ENCODE measurements at places on chromosomes 7 and 10.

- no peak for DNase-seq
These were observed 54.8 kb upstream of the ECHDC3 start for GRCh38 chr10:11687357-11687771.

- no peak for DNase-seq
These were observed 429.7 kb downstream of the ARL4A start for GRCh38 chr7:13117103-13117502.

DNA sequence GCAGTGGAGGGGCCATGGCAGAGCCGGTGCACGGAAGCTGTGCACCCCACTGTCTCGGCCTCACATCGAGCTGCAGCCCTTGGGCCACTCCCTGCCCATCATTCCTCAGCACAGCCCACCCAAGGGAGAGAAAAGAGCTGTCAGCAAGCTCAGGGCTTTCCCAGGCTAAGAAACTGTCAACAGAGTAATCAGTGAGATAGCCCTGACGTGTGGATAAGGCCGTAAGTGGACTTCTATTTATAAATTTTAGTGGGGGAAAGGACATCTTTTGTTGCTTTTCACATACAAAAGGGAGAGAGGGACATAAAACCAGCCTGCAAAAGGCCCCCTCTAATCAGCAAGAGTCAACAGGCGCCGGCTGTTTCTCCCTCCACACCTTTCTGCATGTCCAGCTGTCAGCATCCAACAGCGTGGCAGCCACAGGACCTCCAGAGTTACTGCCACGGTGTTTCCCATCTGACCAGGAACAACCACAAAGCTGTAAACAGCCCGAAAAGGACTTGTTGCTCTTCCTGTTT, 56.8 kb upstream of the DDC start:
- DNase-seq, result no peak

- DNase-seq, result no peak
These were observed 173.1 kb upstream of the LRRTM3 start for GRCh38 chr10:66752714-66753113.

GRCh38 chr7:82477733-82478515, 34.3 kb upstream of the CACNA2D1 start:
- DNase-seq, result no peak

DNA sequence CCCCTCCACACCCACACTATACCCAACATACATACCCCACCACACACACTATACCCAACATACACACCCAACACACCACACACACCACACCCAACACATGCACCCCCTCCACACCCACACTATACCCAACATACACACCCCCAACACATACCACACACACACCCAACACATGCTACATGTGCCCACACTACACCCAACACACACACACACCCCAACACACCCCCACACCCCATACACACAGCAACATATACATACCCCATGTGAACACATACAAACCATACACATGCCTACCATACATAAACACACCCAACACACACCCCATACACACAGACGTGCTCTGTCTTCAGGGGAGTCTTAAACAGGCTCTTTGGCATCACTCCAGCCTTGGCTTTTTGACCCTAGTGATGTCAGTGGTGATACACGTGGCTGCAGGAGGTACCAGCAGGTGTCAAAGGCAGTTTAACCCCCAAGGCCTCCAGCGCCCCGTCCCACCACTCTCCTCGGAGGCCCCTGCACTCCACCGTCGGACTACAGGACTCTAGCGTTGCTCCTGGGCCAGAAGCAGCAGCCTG, 73.4 kb downstream of the HIPK2 start:
- DNase-seq, result no peak

DNA sequence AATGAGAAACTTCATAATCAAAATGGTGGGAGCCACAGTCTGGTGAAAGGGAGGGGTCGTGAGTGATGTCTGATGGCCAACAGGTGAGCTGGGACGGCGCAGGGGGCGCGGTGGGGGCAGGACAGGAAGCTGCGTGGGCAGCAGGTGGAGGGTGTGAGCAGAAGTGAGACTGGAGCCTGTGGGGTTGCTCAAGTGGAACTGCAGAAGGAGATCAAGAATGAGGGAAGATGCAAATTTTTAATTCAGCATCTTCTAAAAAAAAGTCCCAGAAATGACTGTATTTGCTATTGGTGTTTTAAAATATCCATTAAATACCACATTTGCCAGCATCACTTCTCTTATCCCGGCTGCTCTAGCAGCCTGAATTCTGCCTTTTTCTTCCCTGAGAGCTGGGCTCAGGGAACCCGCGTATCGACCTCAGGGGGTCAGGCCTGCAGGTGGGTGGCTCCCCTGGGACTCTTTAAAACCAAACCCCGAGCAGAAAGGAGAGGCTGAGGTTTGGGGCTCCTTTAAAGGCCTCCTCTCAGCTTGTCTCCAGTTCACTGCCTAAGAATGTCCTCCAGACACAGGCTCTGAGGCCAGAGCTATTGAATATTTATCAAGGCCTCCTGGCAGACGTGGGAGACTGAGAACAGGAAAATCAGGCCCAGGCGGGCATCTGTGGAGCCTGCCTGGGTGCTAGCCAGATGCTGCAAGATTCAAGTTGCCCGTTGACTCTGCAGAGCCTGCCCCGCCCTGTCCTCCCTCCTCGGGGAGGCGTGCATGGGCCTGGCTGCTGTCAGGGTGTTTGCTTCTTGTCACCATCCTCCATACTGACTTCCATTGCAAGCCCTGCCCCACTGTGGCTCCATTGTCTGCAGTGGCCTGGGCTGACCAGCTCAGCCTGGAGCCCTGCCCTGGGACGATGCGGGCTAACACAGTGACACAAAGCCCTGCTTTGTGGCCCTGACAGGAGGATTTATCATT, 53.9 kb downstream of the SYPL1 start:
- no peak for DNase-seq

DNA sequence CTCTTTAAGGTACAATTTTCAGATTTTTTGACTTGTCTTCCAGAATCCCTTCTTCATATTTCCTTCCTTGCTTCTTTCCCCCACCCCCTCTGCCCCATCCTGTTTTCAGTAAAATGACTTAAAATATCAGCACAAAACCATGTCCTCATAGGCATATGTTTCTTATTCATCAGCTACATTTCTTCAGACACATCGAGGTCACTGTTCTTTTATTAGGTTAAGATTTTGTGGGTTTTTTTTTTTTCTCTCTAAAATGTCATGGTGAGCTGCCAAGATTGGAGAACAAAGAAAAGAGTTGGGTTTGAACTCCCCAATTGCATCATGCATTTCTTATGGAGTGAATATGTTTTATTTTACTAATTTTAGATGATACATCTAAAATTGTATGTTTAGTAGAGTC, 35.8 kb downstream of the LAMB4 start:
- no peak for DNase-seq

- no peak for DNase-seq
These were observed 539.9 kb downstream of the DNAJB6 start for GRCh38 chr7:157876469-157877285.
